ENCODE measurements at places on chromosomes 5 and 9.

DNA sequence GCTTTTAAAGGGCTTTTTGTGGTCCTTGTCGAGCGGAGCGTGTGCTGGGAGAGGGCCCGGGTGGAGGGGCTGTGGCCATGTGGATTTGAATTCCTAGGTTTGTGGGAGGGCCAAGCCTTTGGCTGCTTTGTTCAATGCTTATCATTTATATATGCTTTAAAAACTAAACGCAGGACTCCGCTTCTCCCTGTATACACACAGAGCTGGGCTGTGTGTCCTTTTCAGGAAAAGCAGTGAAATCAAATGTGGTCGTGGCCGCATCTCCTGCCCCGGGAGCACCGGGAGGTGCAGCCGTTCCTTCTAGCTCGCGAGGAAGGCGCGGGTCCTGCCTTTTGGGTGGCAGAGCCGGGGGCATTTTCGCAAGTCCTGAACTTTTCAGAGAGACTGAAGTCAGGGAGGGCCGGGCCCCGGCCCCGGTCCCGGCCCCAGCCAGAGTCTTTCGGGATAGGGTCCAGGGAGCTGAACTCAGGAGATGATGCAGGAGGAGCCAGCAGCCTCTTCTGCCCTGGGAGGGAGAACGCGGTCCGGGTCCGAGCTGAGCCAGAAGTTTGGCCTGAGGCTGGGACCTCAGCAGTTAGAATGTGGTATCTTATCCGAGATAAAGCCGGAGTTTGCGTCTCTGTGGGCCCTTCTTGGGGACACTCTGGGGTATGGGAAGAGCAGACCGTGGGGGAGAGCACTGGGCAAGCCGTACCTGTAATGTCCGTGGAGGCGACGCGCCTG is 158.8 kb downstream of the C9orf152 start:
- H3K36me3 ChIP-seq: no peaks in the 10 kb centered on the region
- H3K4me1 ChIP-seq: peaks cover 12% of the 10 kb centered on the region
- H3K27me3 ChIP-seq: peaks cover 80% of the 10 kb centered on the region
- peak overlapping the region; percentile 73 for H3K4me3 ChIP-seq
- no peak overlapping the region for H3K27ac ChIP-seq
- no peak for DNase-seq

GRCh38 chr5:74477761-74478160 is 162.8 kb downstream of the ENC1 start:
- no peak overlapping the region for H3K4me3 ChIP-seq
- no peaks in the 10 kb centered on the region for H3K36me3 ChIP-seq
- DNase-seq: no peak
- peaks cover 11% of the 10 kb centered on the region for H3K4me1 ChIP-seq

DNA sequence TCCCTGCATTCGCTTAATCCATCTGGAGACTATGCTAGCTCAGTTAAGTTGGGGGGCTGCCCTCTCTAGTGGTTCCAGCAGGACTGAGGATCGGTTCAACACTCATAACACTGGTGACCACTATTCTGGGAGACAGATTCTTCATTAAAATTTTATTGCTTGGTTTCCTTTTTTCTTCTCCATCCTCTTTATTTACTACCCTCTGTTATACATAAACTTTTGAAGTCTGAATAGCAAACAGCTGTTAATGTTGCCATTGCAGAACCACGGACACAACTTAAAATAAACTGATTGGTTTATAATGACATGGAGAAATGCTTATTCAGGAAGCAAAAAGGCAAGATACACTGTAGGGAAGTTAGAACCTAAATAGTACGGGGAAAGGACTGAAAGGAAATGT is 22.1 kb downstream of the IQGAP2 start:
- H3K27me3 ChIP-seq: no peaks in the 10 kb centered on the region
- peaks cover 8% of the 10 kb centered on the region for H3K4me1 ChIP-seq
- no peak overlapping the region for H3K27ac ChIP-seq
- no peak overlapping the region for H3K4me3 ChIP-seq
- no peak for DNase-seq

DNA sequence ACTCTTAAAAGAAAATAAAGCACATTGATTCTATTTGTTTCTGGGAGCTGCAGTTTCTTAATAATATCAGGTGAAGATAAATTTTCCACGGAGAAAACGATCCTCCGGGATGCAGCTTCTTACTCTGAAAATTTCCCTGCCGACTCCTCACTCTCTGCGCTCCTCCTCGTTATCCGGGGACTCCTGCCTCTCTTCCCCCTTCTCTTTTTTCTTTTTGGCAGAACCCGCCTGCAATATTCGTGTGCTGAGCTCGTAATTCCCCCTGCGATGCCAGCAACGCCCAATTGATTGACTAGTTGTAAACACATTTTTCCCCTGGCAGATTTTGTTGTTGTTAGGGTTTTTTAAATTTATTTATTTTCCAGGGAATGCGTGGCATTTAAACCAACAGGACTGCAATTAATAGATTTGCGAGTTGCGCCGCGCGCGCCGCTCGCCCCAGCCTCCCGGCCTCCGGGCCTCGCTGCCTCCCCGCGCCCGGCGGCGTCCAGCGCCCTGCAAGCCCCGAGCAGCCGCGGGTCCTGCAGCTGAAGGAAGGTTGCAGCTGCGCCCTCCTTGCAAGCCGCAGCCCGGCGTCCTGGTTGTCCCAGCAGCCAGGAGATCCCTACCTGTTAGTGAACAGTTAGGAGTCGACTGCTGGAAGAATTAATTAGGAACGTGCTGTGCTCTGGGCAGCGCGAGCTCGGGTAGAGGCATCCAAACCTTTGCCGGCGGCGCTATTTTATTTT is 2.2 kb downstream of the NTNG2 start:
- H3K27ac ChIP-seq: peak overlapping the region; percentile 17
- no peak for DNase-seq
- peaks cover 3% of the 10 kb centered on the region for H3K4me1 ChIP-seq
- H3K36me3 ChIP-seq: no peaks in the 10 kb centered on the region
- H3K27me3 ChIP-seq: peaks cover 77% of the 10 kb centered on the region

DNA sequence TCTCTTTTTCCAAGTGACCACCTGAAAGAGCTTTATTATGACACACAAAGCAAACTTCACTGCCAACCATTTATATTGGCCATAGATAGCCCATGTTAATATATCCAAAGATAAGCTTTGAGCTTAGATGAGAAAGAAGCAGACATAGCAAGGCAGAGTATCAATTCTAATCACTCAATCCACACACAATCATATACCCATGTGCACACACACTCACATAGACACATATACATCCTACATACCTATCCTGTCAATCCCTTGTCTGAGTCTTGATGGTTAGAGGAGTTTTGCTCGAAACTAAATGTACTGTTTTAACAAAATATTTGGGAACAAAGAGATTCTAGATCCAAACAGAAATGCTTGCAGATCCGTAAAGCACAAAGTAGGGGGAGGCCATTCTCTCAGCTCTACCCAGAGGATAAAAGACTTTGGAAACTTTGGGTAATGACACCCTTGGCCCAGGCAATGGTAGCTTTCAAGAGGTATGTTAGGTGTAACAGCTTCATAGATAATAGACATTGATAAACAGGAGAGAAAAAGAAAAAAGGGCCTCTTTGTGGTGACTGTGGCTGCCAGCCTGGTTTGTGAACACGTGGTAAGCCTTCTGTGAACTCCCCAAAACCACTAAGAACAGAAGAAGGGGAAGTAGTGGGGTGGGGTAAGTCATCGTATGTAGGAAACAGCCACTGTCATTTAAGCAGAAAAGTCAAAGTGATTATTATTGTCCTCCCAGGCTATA is 121.6 kb downstream of the TLR4 start:
- no peak for DNase-seq
- no peak overlapping the region for H3K27ac ChIP-seq
- H3K4me3 ChIP-seq: no peak overlapping the region
- no peaks in the 10 kb centered on the region for H3K4me1 ChIP-seq
